ENCODE measurements at places on chromosomes 1 and 21. TPM values are rescaled to one million over a fixed set of nuclear protein-coding genes. Genes with fewer than 3 reads are reported as not detected.
A peak's percentile ranks its signal among the peaks of the same experiment; 100 is the strongest.

The GPR52 gene
- 1.8 TPM for total RNA-seq

The WLS gene
- not detected for total RNA-seq

The PM20D1 gene
- 1.3 TPM for total RNA-seq

The NBPF20 gene
- 1.4 TPM for total RNA-seq

The TINAGL1 gene
- not detected for total RNA-seq

The C1orf226 gene
- not detected for total RNA-seq

The TAL1 gene
- not detected for total RNA-seq

The FMOD gene
- total RNA-seq, result not detected

- H3K27ac ChIP-seq, result no peak overlapping the region
- H3K36me3 ChIP-seq, result no peaks in the 10 kb centered on the region
- no peak for DNase-seq
- H3K27me3 ChIP-seq, result peaks cover 28% of the 10 kb centered on the region
- no peak overlapping the region for H3K4me3 ChIP-seq
Observed at GRCh38 chr1:14737561-14738094, 139.1 kb downstream of the KAZN start.

DNA sequence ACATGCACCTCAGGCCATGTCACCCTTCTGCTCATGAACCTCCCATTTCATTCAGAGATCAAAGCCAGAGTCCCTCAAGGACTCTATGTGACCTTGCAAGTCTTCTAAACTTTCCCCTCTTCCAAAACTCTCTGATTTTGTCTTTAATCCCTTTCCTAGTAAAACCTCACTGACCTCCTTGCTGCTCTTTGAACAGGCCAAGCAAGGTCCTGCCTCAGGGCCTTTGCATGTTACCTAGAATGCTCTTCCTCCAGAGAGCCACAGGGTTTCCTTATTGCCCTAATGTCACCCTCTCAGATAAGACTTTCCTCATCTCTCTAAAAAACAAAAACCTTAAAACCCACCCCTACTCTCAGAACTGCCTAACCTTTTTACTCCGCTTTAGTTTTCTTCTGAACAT lies 26.6 kb downstream of the IL23R start:
- no peak overlapping the region for H3K4me3 ChIP-seq
- peaks cover 21% of the 10 kb centered on the region for H3K4me1 ChIP-seq
- no peak overlapping the region for H3K27ac ChIP-seq
- no peak for DNase-seq
- H3K36me3 ChIP-seq, result peaks cover 8% of the 10 kb centered on the region

DNA sequence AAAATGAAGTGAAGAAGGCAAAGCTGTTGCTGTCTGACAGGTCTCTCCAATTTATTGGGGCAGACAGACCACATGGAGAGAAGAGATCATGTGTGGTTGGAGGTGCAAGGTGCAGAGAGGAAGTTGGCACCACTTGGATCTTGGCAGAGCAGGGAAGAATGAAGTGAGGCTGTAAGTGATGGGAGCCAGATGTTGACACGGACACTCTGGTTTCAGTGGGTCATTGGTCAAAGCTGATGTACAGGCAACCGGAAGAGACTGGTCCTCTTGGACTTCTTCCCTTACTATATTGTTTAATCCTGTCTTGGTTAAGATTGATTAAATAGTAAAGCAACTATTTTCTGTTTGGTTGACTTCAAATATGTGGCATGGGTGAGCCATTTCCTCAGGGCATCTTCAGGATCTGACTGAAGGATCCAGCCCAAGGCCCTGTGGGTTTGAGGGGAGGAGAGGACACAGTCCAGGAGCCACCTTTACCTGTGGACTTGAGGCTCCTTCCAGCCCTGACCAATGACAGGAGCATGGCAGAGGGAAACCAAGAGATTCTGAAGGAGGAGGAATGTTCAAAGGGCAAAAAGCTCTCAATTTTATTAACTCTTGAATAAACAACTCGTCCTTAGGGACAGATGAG lies 49.4 kb downstream of the NENF start:
- H3K36me3 ChIP-seq, result no peaks in the 10 kb centered on the region
- no peak overlapping the region for H3K4me3 ChIP-seq
- H3K27ac ChIP-seq, result no peak overlapping the region
- peaks cover 18% of the 10 kb centered on the region for H3K27me3 ChIP-seq
- DNase-seq, result peak; percentile 12

DNA sequence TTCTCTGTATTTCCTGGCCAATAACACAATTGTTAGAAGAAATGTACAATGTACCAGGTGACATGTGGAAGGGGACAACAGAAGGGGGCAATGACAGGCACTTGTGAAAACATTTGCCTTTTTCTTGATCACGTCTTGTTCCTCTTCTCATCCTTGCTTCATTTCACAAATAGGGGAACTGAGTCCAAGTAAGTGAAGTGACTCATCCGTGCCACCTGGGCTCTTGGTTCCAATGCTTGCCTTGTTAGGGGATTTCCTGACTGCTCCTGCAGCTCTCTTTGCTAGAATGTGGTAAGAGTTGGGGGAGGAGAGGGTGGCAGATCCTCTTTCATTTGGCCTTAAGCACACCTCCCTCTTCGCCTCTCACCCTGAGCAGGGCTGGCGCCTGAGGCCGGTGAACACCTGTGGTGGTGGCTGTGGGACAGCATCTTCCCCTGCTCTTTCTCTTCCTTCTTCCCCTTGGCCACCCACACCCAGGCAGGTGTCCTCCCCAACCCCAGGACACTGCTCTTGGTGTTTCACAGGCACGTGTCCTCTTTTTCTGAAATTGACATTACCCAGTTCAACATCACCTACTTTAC lies 2.2 kb upstream of the RHEX start:
- H3K36me3 ChIP-seq, result no peaks in the 10 kb centered on the region
- peaks cover 13% of the 10 kb centered on the region for H3K4me1 ChIP-seq
- H3K4me3 ChIP-seq, result peak overlapping the region; percentile 47
- peak; percentile 48 for DNase-seq

DNA sequence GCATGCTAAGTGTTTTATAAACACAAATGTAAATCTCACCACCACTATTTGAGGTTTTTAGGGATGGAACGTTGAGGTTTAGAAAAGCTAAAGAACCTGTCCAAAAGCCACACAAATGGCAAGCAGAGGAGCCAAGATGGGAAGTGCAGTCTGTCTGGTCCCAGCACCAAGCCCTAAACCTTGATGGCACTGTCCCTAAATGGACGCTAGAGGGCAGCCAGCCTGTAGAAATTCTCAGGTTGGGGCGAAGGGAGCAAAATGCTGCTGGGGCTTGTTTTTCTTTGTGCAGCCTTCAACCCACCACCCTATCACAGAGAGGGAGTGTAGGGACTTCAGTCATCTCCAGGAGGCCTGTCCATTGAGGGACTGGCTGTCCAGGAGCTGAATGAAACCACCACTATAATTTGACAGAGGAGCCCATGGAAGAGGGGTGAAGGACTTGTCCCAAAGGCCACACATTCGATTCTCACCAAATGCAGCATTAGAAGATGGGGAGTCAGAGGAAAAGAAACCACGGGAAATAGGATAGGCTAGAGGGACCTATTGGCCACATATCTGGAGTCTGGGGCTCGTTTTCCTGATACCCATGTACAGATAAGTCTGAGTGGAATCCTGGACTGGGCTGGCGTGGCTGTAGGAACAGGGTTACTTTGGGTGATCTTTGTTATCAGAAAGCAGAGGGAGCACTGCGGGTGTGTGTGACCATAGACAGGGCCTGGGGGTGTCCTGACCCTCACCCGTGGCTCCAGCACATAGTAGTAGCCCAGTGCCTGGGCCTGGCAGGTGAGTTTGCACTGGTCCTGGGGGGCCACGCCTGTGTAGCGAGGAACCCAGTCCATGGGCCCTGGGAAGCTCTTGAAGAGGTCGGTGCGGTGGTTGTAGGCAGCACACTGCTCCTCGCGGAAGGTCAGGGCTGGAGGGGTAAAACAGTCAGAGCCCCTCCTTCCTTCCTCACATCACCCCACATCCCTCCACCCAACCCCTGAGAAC lies 6.1 kb downstream of the ADAMTS4 start:
- DNase-seq, result peak; percentile 58
- H3K36me3 ChIP-seq, result no peaks in the 10 kb centered on the region
- H3K27ac ChIP-seq, result peak overlapping the region; percentile 90
- H3K27me3 ChIP-seq, result no peaks in the 10 kb centered on the region

GRCh38 chr1:214026985-214027384 lies 39.2 kb downstream of the PROX1 start:
- H3K4me3 ChIP-seq, result no peak overlapping the region
- no peak overlapping the region for H3K27ac ChIP-seq
- no peaks in the 10 kb centered on the region for H3K36me3 ChIP-seq
- peaks cover 9% of the 10 kb centered on the region for H3K27me3 ChIP-seq
- DNase-seq, result no peak

- peak overlapping the region; percentile 73 for H3K4me3 ChIP-seq
- no peaks in the 10 kb centered on the region for H3K36me3 ChIP-seq
- H3K27me3 ChIP-seq, result peaks cover 44% of the 10 kb centered on the region
- H3K27ac ChIP-seq, result peak overlapping the region; percentile 38
- H3K4me1 ChIP-seq, result peaks cover 1% of the 10 kb centered on the region
Observed at GRCh38 chr1:228059634-228060457, 22.7 kb upstream of the ARF1 start.

- H3K4me3 ChIP-seq, result no peak overlapping the region
- H3K4me1 ChIP-seq, result no peaks in the 10 kb centered on the region
- no peaks in the 10 kb centered on the region for H3K27me3 ChIP-seq
Observed at GRCh38 chr1:53868565-53868964, 21.0 kb downstream of the YIPF1 start.

- no peak overlapping the region for H3K4me3 ChIP-seq
- H3K27ac ChIP-seq, result no peak overlapping the region
- no peaks in the 10 kb centered on the region for H3K36me3 ChIP-seq
- no peak for DNase-seq
Observed at GRCh38 chr21:19124691-19125090, 721.1 kb upstream of the TMPRSS15 start.

DNA sequence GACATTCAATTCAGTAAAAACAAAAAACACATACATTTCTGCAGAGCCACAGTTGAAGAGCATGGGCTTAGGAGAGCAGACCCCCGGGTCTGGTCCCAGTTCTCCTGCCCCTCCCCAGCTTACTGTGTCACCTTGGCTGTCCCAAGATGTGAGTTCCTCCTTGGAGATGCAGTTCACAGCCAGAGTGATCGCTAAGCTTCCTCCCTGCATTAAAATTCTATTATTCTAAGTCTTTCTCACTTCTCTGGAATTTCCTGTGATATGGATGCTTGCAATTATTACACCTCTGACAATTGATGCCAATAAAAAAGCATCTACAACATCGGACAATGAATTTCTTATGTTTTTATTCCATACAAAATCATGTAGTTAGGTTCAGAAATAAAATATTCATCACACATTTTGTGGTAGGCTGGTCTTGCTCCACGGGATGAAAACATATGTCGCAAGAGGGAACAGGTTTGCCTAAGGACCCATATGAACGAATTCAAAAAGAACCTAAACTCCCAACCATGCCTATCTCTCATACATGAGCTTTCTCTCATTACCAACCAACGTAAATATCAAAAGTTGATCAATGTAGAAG lies 328.5 kb upstream of the RUNX1 start:
- DNase-seq, result no peak
- H3K27me3 ChIP-seq, result no peaks in the 10 kb centered on the region
- H3K27ac ChIP-seq, result no peak overlapping the region
- H3K4me1 ChIP-seq, result no peaks in the 10 kb centered on the region
- no peaks in the 10 kb centered on the region for H3K36me3 ChIP-seq
- no peak overlapping the region for H3K4me3 ChIP-seq

- H3K36me3 ChIP-seq, result no peaks in the 10 kb centered on the region
- no peak for DNase-seq
- peaks cover 6% of the 10 kb centered on the region for H3K27me3 ChIP-seq
- no peaks in the 10 kb centered on the region for H3K4me1 ChIP-seq
- no peak overlapping the region for H3K27ac ChIP-seq
- no peak overlapping the region for H3K4me3 ChIP-seq
Observed at GRCh38 chr21:39662411-39662953, 49.7 kb downstream of the B3GALT5 start.

DNA sequence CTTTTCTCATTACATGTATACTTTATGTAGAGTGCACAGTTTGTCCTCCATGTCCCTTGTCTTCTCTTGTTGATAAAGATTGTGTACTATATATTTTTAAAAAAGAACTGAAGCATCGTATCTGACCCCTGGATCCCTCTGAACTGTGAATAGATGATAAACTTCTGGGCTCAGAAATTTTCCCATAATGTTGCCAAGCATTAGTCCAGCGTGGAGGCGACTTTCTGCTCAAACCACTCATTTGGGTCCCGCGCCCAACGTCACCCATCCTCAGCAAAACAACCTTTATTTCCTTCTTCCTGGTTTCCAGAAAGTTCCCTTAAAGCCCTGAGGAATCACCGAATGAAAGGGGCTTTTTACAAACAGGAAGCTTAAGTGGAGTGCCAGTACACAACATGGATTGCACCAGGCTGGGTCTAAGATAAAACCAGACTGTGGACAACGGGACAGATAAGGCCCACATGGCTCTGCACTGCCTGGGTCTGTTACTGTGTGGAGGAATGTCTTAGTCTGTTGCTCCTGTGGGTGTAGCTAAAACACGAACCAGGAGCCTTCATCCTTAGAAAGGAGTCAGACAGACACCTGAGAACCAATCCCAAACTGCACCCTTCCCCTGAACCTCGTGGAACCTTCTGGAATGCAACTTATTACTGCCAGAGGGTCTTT lies 15.6 kb downstream of the EVA1C start:
- no peaks in the 10 kb centered on the region for H3K27me3 ChIP-seq
- no peak overlapping the region for H3K4me3 ChIP-seq
- H3K36me3 ChIP-seq, result peaks cover 4% of the 10 kb centered on the region
- H3K4me1 ChIP-seq, result no peaks in the 10 kb centered on the region
- no peak overlapping the region for H3K27ac ChIP-seq

GRCh38 chr1:19390901-19391595 lies 78.9 kb downstream of the SLC66A1 start:
- H3K36me3 ChIP-seq, result peaks cover 9% of the 10 kb centered on the region
- H3K4me1 ChIP-seq, result peaks cover 52% of the 10 kb centered on the region
- peak overlapping the region; percentile 97 for H3K27ac ChIP-seq
- H3K4me3 ChIP-seq, result peak overlapping the region; percentile 85

GRCh38 chr1:205494115-205494514 lies 10.4 kb upstream of the CDK18 start:
- no peak overlapping the region for H3K4me3 ChIP-seq
- no peak for DNase-seq
- H3K36me3 ChIP-seq, result no peaks in the 10 kb centered on the region
- no peak overlapping the region for H3K27ac ChIP-seq

- no peak overlapping the region for H3K4me3 ChIP-seq
- peaks cover 3% of the 10 kb centered on the region for H3K36me3 ChIP-seq
Observed at GRCh38 chr21:45512626-45513002, 29.6 kb downstream of the SLC19A1 start.

DNA sequence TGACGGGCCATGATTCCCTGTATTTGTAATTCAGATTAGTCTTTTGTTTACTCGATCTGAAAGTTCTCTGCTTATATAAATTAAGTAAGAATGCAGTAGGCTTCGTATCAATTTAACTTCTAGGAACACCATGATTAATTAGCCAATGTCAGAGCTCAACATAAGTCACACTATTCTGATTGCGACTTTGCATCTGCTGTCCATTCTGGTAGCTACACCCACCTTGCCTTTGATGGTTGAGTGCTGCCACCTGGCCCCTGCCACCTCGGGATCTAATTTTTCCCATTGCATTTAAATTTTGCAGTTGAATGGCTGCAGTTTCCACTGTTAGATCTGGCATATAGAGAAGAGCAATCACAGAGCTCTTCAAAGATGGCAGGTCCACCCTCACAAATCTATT lies 140.0 kb downstream of the LTN1 start:
- H3K27ac ChIP-seq, result no peak overlapping the region
- DNase-seq, result no peak
- H3K4me1 ChIP-seq, result peaks cover 14% of the 10 kb centered on the region
- H3K4me3 ChIP-seq, result no peak overlapping the region
- peaks cover 5% of the 10 kb centered on the region for H3K36me3 ChIP-seq
